ENCODE measurements at places on chromosomes 16 and 17.

- DNase-seq, result peak; percentile 58
Measured at GRCh38 chr17:859061-859823, 77.1 kb downstream of the MRM3 start.

- no peak for DNase-seq
Measured at GRCh38 chr16:11253009-11253994, 2.7 kb downstream of the SOCS1 start.

- DNase-seq, result peak; percentile 16
Measured at GRCh38 chr16:31333686-31334649, 21.0 kb upstream of the ITGAX start.

DNA sequence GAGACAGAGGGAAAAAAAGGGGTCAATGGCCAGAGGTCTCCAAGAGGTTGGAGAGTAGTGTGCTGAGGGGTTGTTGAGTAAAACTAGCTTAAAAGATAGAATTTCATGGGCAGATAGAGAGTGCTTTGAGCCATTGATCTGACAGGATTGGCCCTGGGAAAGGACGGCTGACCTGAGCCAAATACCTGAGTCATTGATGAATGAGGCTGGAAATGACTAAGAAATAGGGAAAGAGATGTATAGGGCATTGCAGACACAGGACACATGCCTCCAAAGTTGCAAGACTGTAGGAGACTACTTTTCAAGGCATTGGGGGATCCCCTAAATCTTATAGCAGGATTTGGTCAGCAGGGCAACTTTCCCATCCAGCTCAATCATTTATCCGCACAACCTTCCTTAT lies 168.7 kb downstream of the ABCC12 start:
- no peak for DNase-seq

DNA sequence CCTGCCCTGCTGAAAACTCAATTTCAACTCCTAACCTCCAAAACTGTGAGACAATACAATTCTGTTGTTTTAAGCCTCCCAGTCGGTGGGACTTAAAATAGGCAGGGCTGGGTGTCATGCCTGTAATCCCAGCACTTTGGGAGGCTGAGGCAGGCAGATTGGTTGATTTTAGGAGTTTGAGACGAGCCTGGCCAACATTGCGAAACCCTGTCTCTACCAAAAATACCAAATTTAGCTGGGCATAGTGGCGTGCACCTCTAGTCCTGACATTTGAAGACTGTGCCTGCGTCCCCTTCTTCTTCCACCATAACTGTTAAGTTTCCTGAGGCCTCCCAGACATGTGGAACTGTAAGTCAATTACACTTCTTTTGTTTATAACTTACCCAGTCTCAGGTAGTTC lies 36.0 kb upstream of the ATF7IP2 start:
- DNase-seq, result no peak

- peak; percentile 84 for DNase-seq
Measured at GRCh38 chr17:81252326-81252986, 13.3 kb downstream of the NDUFAF8 start.

- DNase-seq, result no peak
Measured at GRCh38 chr17:59357929-59358328, 26.5 kb downstream of the YPEL2 start.

GRCh38 chr17:64608571-64608981 lies 53.5 kb downstream of the SMURF2 start:
- DNase-seq, result no peak

- no peak for DNase-seq
Measured at GRCh38 chr17:79097226-79098055, 22.8 kb downstream of the ENGASE start.

- DNase-seq, result no peak
Measured at GRCh38 chr16:74623214-74623838, 16.4 kb upstream of the GLG1 start.

- no peak for DNase-seq
Measured at GRCh38 chr16:86244158-86244557, 266.2 kb upstream of the FOXF1 start.

GRCh38 chr16:88539261-88539651 lies 30.9 kb upstream of the ZC3H18 start:
- no peak for DNase-seq

GRCh38 chr17:57443781-57444180 lies 187.5 kb downstream of the MSI2 start:
- no peak for DNase-seq

GRCh38 chr16:15523092-15523541 lies 88.7 kb downstream of the BMERB1 start:
- DNase-seq, result no peak

DNA sequence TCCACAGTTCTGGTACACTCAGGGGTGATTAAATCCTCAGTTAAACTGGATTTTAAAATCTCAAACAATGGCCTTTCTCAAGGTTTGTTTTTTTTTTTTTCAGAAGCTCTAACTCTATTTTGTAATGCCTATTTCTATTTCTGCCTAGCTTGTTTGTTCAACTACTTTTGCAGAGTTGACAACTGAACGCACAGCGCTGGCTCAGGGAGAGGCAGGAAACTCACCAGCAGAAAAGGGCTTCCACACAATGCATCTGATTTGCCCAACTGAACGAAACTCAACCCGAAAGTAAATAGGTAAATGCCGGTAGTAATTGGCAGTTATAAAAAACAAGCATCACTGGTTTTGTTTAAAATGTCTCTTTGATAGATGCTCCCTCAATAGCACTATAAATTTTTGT lies 52.7 kb upstream of the CNEP1R1 start:
- DNase-seq, result no peak

DNA sequence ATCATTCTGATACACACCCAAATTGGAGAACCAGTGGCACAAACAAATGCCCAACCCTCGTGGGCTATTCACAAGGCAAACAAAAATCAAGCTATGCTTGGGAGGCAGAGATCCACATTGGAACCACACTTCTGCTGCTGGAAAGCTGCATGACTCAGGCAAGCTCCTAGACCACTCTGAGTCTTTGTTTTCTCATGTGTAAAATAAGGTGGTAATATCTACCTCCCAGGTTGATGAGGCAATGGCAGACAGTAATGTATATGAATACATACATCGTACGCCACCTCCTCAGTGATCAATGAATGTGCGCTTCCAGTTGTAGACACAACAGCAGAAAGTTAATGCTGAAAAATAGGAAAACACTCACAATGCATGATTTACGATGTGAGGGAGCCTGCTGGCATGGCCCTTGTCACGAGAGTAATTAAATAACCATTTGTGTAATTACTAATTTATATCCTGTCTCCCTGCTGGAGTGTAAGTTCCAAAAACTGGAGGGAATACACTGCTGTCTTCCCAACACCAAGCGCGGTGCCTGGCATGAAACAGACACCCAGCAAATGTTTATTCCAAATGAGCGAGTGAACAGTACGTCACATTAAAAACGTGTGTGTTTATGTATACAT lies 69.9 kb upstream of the HSBP1 start:
- no peak for DNase-seq

GRCh38 chr17:36524428-36524876 lies 10.2 kb downstream of the MYO19 start:
- DNase-seq, result no peak

- peak; percentile 44 for DNase-seq
Measured at GRCh38 chr16:63461248-63461841, 1425.1 kb upstream of the CDH8 start.

DNA sequence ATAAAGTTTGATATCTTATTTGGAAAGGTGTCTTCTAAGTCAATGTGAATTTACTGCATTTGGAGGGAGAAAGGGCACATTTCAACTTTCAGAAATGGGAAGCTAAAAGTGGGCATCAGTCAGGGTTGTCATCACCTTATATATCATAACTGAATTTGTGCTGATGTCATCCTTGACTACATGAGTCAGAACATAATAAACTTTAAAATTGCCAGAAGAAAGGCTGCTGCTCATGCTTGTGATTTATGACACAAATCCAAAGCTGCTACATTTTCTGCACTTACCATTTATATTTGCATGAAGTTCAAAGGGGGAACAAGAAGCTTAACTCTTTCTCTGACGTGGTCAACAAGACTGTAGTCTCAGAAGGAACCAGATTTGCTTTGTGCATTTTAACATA lies 196.6 kb downstream of the UTP18 start:
- DNase-seq, result no peak

DNA sequence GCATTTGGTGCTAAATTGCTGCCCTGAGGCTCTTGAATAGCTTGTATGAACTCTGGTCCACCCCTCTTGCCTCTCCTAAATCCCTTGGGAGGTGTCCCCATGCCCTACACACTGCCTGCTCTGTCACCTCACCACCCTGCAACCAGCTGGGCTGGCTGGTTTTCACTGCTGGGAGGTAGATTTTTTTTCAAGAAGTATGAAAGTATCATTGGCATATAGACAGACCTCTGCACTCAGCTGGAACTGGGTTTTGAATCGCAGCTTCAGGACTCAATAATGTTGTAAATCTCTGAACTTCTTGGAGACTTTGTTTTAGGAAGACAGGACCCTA lies 184.9 kb downstream of the MSI2 start:
- DNase-seq, result no peak

- no peak for DNase-seq
Measured at GRCh38 chr16:57038166-57038565, 48.8 kb downstream of the NLRC5 start.

- DNase-seq, result no peak
Measured at GRCh38 chr16:79897104-79897452, 296.5 kb upstream of the MAF start.

DNA sequence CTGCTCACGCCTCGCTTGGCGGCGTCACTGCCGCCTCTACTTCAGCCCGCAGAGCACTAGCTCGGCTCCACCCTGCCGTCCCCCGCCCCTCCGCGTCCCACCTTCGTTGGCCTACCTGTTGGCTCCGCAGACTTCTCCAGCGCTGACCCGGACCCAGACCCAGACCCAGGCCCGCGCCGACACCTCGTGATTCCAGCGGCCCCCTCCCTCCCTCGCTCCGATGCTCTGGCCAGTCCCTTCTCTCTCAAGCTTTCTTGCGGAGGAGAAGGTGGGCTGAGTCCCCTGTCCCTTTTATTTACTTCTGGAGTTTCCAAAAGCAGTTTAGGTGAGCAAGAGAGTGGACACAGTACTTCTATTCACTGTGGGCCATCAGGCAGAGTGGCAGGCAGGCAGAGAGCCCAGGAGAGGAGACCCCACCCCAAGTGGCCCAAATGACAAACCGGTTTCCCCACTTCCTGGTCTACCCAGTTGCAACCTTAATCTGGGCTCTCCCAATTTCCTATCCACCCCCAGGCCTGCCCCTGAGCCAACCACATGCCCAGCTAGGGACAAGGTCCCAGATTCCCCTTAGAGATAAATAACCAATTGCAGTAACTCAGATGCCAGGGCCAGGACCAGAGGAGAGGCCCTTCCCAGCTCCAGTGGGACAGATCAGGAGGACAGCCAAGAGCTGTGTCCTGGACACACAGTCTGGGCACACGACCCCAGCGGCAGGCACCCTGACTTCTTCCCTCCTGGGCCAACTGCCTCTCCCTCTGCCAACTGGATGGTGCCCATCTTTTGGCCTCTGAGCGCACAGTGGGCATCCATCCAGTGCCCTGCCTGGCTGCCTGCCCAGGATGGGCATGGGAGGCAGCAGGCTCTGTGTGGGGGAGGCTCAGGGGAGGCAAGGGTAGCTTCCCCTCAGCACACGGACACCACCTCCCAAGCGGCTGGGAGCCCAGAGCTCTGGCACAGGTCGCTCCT lies 1.2 kb upstream of the SRCIN1 start:
- no peak for DNase-seq

GRCh38 chr16:68076560-68076959 lies 8.6 kb upstream of the NFATC3 start:
- no peak for DNase-seq

- no peak for DNase-seq
Measured at GRCh38 chr17:21373036-21373435, 3.1 kb upstream of the KCNJ12 start.

GRCh38 chr17:35433075-35433894 lies 985 bp upstream of the SLFN12 start:
- DNase-seq, result no peak

DNA sequence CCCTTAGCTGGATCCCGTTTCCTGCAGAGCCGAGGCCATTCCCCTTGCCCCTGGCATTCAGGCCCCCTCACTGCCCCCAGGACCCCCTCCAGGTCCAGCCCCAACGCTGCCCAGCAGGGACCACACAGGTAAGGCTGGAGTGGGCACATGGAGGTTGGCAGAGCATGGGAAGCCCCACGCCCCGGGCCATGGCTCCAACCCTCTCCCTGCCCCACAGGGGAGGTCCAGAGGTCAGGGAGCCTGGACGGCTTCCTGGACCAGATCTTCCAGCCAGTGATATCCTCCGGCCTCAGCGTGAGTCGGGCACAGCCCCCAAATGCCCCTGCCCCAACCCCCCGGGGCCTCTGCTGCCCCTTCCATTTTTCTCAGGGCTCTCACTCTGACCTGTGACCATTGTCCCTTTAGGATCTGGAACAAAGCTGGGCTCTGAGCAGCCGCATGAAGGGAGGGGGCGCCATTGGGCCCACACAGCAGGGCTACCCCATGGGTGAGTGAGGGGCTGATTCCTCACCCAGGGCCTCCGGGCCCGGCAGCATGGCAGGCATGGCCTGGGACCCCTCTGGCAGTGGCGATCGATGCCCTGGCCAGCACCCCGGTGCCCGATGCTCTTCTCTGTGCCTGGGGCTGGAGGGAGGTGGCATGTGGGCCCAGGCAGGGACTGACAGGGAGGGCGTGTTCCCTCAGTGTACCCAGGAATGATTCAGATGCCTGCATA lies 18.5 kb upstream of the SMIM5 start:
- DNase-seq, result no peak

DNA sequence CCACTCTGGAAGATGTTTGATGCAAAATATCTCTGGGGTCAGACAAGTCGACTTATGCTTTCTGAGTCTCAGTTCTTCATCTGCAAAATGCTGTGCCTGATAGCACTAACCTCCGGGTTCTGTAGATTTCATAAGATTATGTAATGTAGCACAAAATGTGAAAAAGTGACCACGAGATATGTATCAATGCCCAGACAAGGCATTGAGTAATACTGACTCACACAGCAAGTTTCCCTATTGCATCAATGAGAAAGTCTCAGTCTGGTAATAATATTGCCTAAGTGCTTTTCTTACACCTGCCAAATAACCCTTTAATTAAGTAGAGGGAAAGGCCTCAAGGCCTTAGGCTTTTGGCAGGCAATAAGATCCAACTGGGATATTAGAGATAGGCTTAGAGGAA lies 41.4 kb upstream of the MMP2 start:
- DNase-seq, result no peak

- DNase-seq, result no peak
Measured at GRCh38 chr16:57615813-57616212, 12.6 kb upstream of the ADGRG1 start.

DNA sequence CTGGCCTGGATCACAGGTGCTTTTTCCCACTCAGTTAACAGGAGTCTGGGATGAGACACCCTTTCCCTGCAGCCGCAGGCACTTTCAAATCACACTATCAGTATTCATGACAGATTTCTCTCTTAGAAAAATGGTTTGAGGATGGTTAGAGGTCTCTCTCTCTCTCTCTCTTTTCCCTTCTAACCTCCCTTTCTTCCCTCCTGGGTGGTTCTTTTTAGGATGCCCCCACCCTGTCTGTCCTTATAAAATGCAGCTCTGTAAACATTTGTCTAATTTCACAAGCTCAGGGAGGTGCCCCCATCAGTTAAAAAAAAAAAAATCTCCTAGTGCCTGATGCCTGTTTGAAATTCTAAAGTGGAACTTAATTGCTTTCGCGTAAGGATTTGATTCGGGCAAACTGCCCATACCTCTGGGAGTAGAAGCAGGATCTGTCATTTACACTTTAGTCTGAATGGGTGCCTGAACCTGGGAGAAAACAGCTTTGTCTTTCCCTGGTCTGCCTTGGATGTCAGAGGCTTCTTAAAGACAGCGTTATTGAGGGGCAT lies 158.8 kb downstream of the CCDC182 start:
- DNase-seq, result no peak

All from WERI-Rb-1 (cell line).